ENCODE measurements at places on chromosomes 11 and 22.

DNA sequence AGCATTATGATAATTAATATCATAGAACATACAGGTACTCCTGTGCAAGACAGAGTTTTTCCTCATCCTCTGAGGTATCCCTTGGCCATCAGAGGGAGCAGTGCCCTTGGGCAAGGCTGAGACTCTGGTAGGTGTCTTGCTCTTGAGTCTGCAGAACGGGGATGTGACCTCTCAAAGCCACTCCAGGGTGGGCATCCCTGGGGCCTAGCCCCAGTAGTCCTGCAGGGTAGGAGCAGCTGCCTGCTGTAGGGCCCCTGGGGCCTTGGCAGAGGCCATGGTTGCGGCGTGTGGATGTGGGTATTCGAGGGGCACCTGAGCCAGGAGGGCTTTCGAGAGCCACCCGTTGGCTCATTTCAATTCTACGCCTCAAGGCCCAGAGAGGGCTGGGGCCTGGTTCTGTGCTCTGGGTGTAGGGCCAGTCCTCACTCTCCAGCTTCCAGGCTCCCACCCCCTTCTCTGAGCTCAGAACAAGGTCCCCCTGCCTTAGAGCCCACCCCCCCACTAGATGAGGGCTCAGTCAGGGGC is 7.7 kb upstream of the OMP start:
- no peak for DNase-seq

DNA sequence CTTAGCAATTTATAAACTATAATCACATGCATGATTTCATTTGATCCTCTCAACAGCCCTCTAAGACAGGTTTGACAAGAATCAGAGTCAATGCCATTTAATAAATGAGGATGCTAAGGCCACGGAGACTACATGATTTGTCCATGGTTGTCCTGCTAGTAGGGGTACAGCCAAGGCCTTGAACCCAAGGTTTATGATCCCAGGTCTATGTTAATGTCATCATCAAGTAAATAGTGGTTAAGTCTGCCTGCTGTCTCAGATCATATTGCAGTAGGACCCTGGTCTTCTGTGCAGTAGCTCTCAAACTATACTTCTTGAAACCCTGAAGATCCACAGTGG is 17.7 kb upstream of the SYTL2 start:
- DNase-seq, result no peak

DNA sequence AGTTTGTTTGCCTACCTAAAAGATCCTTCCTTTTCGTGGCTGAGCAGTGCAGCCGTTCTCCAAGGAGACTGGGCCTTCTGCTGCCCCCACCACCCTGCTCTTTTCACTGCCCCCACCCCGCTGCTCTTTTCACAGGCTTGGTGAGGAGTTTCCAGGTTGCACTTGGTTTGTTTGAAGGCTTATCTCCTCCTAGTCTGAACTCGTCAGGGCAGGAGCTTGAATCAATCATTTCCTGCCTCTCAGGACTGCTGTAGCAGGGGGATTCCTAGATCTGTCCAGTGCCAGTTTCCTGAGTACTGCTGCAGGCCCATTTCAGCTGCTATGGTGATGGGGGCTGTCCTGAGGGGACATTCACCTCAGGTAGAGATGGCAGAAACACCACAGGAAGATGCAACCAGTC is 10.0 kb downstream of the MED15 start:
- no peak for DNase-seq

DNA sequence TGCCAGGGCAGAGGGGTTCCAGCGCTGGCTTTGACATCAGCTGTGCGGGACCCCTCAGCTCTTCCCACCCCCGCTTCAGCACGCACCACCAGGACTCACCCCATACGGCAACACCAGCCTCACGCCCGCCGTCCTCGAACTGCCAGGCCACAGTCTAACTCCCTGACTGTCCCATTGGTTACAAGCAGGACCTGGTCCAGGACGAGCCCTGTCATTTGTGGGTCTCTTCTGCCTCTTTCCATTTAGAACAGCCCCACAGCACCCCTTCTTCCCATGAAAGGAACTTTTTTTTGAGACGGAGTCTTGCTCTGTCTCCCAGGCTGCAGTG is 81.7 kb downstream of the PHF21B start:
- no peak for DNase-seq

DNA sequence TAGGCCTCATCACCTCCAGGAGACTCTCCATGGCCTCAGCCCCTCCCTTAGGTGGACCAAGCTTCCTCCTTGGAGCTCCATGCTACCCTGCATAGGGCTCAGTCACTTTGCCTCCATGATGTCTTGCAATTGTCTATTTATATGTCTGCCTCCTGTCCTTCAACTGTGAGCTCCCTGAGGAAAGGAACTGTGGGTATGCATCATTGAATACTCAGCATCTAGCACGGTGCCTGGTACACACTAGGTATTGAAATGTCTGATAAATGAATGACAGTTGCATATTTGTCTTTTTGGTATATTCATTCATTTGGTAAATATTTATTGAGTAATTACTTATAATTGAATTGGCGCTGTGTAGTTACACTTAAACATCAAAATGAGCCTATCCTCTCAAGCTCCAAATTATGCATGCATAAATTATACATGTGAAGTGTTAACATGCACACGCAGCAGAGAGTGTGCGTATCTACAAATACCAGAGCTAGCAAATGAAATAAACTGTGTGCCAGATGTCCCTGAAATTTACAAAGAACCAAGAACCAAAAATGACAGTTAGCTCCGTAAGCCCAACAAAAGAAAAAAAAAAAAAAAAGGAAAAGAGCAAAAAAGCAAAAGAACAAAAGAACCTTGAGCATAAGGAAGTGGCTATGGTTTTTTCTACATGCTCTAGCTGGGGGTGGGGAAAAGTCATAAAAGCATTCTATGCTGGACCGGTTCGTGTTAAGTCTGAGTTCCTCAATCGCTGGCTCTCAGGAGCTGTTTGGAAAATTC is 25.2 kb downstream of the GRAP2 start:
- no peak for DNase-seq

- no peak for DNase-seq
Measured at GRCh38 chr11:126185259-126186024, 26.0 kb downstream of the RPUSD4 start.

GRCh38 chr11:79113054-79113690 is 327.7 kb downstream of the TENM4 start:
- DNase-seq, result no peak

All from HuH-7.5 (cell line).